ENCODE measurements at places on chromosomes 7 and 10. TPM values are rescaled to one million over a fixed set of nuclear protein-coding genes. Genes with fewer than 3 reads are reported as not detected.

The INA gene
- total RNA-seq = 1.4 TPM

The CFAP70 gene
- 6.5 TPM for total RNA-seq

The FEZF1 gene
- 0.48 TPM for total RNA-seq

The BLOC1S2 gene
- 27.0 TPM for total RNA-seq

The AS3MT gene
- 4.8 TPM for total RNA-seq

All from umbilical cord (tissue), 2 donors.